ENCODE measurements at places on chromosomes 7 and 10.

GRCh38 chr7:81175275-81175940, 256.6 kb upstream of the SEMA3C start:
- DNase-seq, result no peak

DNA sequence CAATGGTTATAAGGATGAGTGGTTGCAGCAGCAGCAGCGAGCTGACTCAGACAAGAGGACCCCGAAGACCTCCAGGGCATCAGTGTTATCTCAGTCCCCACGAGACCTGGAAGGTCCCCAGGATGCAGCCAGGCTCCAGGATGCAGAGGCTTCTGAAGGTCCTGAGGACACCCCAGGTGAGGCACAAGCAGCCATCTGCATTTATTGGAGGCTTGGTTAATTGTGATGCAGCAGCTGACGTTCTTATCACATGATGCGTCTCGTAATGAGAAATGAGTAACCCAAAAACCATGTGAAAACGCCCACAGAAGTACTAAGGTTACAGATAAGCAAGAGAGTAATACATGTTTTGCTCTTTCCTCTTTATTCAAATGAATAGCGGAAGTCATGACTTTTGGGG, 17.4 kb downstream of the C7orf57 start:
- no peak for DNase-seq

DNA sequence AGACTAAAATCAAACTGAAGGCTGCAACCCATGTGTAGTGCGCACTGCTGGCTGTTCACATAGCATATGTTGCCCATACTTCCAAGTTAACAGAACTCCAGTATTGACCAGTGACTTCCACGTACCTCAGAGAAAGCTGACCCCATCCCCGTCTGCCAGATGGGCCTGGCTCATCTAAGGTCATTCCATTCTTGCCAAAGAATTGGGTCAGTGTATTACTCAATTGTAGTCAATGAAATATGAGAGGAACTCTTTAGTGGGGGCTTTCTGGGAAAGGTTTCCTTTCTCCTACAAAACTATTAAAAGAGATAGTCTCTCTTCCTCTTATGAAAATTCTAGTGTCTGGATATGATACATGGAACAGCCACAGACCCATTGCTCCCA, 238.6 kb downstream of the COBL start:
- no peak for DNase-seq

DNA sequence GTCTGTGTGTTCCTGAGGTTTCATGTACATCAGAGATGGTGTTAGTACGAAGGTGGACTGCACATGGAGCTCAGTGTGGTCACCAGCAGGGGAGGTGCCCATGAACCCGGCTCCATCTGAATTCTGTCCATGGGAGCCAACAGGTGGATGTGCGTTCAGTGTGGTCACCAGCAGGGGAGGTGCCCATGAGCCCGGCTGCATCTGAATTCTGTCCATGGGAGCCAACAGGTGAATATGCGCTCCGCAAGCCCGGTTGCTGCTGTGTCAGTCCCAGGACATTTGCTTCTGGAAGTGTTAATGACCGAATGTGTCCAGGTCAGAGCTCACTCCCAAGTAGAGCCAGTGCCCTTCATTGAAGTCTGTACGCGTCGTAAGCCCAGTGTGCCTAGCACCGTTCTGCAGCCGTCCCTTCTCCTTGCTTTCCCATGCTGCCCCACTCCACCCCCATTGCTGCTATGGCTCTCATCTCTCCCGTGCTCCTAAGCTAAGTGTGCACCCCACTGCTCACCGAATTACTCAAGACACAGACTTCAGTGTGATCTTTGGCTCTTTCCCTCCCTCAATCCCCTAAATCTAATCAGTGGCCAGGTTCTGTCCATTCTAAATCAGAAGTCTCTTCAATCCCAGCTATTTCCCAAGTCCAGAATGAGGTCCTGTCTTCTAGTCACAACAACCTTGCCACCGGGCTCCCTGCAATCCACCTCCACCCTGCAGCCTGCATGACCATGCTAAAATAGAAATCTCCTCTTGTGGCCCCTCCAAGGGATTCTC, 352.4 kb downstream of the TCERG1L start:
- DNase-seq, result no peak

DNA sequence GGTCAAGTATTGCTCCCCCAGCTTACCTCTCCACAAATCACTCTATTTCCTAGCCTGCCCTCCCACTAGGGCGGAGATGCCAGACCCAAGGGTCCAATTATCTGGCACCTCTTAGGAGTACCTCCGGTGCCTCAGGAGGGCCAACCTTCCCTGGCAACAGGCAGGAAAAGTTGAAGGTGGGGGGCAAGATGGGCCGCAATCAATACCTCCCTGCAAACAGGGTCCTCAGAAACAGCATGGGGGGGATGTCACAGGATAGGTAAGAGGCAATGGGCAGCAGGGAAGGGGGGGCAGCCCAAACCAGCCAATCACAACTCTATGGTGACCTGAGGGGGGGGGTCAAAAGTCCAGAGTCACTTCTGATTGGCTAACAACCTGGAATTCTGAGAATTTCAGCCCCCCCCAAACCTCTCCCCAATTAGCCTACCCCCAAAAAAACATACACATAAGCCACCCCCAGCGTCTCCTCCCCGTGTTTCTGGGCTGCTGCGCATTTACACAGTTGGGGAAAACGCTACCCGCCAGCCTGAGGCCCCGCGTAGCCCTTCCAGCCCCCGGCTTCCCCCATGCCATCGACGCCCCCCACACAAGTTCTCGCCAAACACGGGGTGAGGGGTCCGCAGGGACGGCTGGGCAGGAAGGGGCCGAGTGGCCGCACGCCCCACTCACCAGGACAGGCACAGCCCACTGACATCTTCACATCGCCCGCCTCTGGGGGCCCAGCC, 589 bp downstream of the LDB1 start:
- peak; percentile 34 for DNase-seq

- DNase-seq, result no peak
Measured at GRCh38 chr7:30028749-30029635, 780 bp downstream of the PLEKHA8 start.

- no peak for DNase-seq
Measured at GRCh38 chr7:48011951-48012350, 17.0 kb downstream of the SUN3 start.

- no peak for DNase-seq
Measured at GRCh38 chr7:74364061-74364460, 74.9 kb downstream of the CLIP2 start.

- DNase-seq, result no peak
Measured at GRCh38 chr10:87519582-87519981, 14.9 kb downstream of the MINPP1 start.

All from activated T-helper 2 cell treated with anti-CD3 and anti-CD28 coated beads, Interferon-gamma antibody, Interleukin-2, Interleukin-4, amounts not matched to agents 10 μg/mL and 5 μg/mL and 100 μg/mL, durations not matched to agents 14 hours and 24 hours and 36 hours (primary cell).